Testis (tissue), 5 donors: ENCODE measurements at places on chromosomes 11 and 22. TPM values are rescaled to one million over a fixed set of nuclear protein-coding genes. Genes with fewer than 3 reads are reported as not detected.
A peak's percentile ranks its signal among the peaks of the same experiment; 100 is the strongest.

GRCh38 chr11:2883979-2884815 is 1.4 kb downstream of the CDKN1C start:
- DNase-seq = peak; percentile 49

GRCh38 chr11:47714554-47715081 is 551 bp downstream of the AGBL2 start:
- peak; percentile 18 for DNase-seq

GRCh38 chr22:36417281-36417686 is 29.5 kb upstream of the MYH9 start:
- DNase-seq = no peak

DNA sequence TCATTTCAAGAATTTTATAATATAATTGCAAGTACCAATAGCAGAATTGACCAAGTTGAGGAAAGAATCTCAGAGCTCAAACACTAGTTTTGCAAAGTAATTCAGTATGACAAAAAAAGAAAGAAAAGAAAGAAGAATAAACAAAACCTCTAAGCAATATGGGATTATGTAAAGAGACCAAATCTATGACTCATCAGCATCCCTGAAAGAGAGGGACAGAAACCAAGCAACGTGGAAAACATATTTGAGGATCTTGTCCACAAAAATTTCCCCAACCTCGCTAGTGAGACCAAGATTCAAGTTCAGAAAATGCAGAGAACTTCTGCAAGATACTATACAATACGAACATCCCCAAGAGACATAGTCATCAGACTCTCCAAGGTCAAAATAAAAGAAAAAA is 203.7 kb upstream of the DDI1 start:
- DNase-seq = no peak

The KCNJ5 gene
- total RNA-seq = 0.55 TPM

DNA sequence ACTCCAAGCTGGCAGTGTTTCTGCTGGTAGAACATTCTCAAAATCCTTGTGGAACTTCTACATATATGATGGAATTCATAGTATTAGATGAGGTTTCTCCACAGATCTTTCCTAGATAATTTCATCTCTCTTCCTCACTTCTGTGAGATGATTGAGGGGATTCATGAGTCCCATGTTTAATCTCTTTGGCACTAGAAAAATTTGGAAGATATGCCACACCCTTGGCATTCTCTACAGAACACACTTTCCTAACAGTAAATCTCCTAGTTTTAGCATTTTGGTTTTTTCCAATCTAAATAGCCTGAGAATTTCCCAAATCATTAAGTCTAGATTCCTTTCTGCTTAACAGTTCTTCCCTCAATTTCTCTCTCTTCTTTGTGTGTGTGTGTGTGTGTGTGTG is 35.3 kb downstream of the MED15 start:
- no peak for DNase-seq

- no peak for DNase-seq
These were observed 45.9 kb downstream of the SLC1A2 start for GRCh38 chr11:35373284-35373933.

The BTG4 gene
- 26.6 TPM for total RNA-seq

- DNase-seq = no peak
These were observed 13.3 kb upstream of the CEP295 start for GRCh38 chr11:93648158-93648557.

DNA sequence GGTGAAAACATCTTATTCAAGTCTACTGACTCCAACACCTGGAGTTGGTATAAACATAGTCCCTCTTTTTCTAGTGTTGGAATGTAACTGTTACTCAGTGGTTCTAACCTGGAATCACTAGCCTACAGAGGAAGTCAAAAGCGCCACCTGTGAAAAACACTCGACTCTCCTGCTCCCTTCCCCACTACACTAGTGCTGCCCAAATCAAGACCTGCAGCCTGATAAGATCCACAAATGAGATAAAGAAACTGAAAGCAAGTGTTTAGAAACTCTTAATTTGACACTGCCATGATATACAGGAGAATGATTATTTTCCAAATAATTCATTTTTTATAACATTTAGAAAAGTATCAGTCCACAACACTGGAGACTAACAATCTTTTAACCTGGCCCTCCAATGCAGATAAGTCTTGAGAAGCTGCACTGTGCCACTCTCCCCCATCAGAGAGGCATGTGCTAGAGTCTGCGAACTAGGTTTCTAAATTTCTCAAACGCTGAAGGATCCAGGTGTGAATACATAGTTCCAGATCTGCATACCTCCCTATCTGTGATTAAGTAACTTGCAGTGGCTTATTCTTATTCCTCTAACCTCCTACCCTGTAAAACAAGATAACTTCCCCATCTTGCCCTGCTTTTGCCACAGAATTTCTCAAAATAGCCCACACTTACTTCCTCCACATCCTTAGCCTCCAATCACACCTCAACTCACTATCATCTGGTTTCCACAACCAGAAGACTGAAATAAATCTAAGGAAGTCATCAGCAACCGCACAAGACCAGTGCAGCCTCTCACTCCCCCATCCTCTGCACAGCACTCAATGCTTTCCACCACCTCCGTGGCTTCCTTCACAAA is 88.1 kb downstream of the RRAS2 start:
- no peak for DNase-seq

GRCh38 chr22:40673017-40673416 is 6.3 kb upstream of the MCHR1 start:
- no peak for DNase-seq

The WNT11 gene
- total RNA-seq = 4.3 TPM

The C11orf16 gene
- total RNA-seq = 1.4 TPM
